ENCODE measurements at places on chromosomes 1 and 21.
A peak's percentile ranks its signal among the peaks of the same experiment; 100 is the strongest.

- no peak for DNase-seq
Measured at GRCh38 chr1:113058941-113059706, 13.9 kb upstream of the LRIG2 start.

GRCh38 chr1:169099561-169099960 is 6.9 kb upstream of the ATP1B1 start:
- DNase-seq: no peak

GRCh38 chr1:174996476-174996875 is 3.3 kb upstream of the CACYBP start:
- DNase-seq: peak; percentile 33

- no peak for DNase-seq
Measured at GRCh38 chr1:147769106-147769505, 8.7 kb upstream of the GJA5 start.

- no peak for DNase-seq
Measured at GRCh38 chr1:3064901-3065300, 4.1 kb upstream of the PRDM16 start.

GRCh38 chr1:205009670-205010069 is 33.3 kb upstream of the CNTN2 start:
- DNase-seq: no peak

DNA sequence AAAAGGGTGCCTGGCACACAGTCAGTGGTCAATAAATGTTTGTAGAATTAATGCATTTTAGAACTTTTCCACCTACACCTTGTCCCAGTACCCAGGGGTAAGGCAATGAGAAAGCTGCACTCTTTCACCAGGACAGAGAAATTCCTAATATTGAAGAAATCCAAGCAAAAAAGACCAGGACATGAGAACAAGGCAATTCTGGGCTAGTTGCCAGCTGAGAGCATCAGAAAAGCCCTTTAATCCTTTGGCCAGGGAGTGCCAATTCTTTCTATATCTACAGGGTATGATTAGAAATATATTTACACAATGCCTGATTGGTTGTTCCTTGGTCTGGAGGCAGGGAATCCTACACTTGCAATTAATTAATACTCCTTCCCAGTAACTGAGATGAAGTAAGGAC is 492.4 kb upstream of the NFIA start:
- DNase-seq: no peak

DNA sequence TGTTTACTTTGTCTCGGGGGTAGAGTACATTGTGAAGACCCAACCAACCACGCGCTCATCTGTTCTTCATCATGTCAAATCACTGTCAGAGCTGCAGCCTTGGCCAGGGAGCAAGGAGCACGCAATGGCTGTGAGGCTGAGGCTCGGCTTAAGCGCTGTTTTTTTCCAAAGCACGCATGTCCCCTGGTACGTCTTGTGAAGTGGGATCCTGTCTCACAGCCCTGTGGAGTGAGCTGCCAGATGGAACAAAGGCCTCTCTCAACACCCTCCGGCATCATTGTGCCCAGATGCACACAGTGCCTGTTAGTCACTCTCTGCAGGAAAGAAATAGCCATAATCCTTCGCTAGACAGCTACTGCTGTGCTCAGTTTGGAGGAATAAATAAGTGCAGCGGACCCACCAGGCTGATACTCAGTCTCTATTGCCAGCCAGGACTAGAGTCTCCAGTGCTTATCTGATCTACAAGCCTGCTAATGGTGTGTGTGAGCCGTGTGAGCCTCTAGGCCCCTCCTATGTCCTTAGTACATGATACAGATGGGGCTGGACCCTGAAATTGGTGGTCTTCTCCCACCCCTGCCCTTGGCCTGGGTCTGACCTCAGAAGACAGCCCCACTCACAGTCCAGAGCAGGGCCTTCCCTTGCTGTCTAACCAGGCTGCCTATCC is 91.3 kb upstream of the COA6 start:
- no peak for DNase-seq

DNA sequence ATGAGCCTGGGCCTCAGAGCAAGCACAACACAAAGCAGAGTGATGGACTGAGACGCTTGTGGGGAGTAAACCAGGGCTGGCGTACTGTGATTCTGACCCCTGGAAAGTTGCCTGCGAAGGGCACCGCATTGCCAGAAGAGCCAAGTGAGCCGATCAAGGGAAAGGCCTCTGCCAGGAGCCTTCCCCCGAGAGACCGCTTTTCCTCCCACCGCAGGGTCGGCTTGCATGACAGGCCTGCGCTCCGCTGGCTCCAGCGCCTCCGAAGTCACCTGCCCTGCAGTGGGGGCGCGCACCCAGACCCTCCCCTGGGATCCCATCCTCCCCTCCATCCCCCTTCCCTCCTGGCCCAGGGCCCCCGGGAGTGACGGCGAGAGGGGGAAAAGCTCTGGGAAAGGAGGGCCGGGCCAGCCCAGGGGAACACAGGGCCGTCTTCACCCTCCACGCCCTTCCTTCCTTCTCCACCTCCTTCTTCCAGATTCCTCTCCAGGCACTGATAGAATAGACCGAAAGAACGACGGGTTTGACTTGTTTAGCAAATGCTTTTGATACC is 165.0 kb downstream of the TRIM33 start:
- DNase-seq: no peak

GRCh38 chr21:33308586-33309490 is 15.9 kb upstream of the IFNAR1 start:
- DNase-seq: no peak

DNA sequence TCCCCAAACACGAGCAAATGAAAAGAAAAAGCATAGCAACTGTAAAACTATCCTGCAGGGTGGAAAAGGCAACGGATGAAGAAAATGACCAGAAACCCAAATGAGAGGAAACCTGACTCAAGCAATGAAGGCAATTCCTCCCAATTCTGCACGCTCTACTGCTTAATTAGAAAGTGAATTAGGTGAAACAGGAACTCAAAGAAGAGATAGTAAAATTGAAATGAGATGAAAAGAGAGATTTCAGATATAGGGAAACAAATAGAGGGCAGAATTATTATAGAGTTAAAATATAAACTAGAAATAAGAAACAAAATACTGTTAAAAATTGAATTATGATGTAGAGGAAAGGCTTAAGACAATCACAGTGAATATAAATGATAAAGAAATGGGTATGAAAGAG is 27.5 kb upstream of the ITPKB start:
- no peak for DNase-seq

DNA sequence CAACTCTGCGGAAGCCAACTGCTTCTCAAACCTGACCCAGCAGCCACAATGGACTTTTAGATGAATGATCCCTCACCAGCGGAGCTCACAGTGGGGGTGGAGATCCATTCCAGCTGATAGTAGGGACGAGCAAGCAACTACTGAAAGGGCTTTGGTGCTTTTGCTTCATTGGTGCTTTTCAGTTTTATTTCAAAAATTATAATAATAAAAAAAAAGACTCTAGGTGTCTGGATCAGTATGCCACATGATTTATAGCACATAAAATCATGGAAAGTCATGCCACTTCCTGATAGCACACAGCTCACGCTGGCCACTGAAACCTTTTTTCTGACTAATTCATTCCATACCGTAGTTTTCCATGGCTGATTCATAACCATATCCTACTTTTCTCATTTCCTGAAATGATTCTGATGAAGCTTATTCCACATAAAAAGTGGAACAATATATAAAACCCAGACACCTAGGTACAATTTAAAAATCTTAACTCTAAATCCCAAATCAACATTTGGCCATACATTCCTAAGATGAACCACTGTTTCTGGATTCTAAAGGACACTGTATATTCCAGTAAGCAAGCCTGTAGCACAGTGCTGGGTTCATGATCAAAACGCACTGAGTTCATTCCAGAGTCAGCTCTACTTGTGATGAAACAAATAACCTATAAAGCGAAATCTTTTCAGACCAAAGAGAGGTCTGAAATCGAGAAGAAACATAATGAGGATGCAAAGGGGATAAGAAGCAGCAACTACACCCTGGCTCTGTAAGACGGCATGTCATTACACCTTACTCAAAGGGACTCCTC is 41.3 kb upstream of the KCNE1 start:
- DNase-seq: peak; percentile 36

GRCh38 chr1:8590721-8591351 is 226.6 kb downstream of the RERE start:
- no peak for DNase-seq

GRCh38 chr1:185560760-185561159 is 173.4 kb upstream of the HMCN1 start:
- no peak for DNase-seq

GRCh38 chr1:31382379-31382989 is 9.6 kb upstream of the FABP3 start:
- no peak for DNase-seq

GRCh38 chr1:173444757-173445156 is 32.4 kb upstream of the PRDX6 start:
- no peak for DNase-seq

DNA sequence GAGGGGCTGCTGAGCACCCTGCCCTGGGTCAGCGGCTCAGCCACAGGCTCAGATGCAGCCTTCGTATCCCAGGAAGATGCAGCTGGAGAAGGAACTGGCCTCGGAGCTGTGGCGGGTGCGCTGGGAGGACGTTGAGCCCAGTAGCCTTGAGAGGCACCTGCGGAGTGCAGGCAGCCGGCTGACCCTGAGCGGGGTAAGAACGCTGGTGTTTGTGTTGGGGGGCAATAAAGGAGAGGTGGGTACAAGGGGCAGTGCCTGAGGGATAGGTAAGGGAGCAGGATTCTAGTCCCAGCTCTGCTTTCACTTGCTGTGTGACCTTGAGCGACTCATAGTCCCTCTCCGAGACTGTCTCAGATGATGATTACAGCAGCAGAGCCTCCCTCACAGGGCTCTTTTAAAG is 6.4 kb downstream of the NPR1 start:
- peak; percentile 33 for DNase-seq

- DNase-seq: no peak
Measured at GRCh38 chr1:15329104-15329820, 80.4 kb upstream of the EFHD2 start.

DNA sequence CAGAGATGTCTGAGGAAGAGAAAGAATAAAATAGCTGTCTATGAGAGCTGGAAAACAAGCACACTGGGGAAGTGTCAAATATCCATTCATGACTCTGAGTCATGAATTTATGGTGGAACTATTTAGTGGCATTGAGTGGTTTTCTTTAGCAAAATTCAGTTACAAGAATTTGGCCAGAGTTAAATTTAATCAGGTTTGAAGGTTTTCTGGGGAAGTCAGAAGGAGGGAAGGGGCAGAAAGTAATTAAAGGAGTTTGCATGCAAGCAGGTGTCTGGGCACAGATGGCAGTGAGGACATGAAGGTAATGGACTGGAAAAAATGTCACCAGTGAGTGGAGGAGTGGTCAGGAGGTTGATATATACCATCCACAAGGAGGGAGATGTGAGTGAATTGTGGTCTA is 121.9 kb upstream of the IVNS1ABP start:
- no peak for DNase-seq

DNA sequence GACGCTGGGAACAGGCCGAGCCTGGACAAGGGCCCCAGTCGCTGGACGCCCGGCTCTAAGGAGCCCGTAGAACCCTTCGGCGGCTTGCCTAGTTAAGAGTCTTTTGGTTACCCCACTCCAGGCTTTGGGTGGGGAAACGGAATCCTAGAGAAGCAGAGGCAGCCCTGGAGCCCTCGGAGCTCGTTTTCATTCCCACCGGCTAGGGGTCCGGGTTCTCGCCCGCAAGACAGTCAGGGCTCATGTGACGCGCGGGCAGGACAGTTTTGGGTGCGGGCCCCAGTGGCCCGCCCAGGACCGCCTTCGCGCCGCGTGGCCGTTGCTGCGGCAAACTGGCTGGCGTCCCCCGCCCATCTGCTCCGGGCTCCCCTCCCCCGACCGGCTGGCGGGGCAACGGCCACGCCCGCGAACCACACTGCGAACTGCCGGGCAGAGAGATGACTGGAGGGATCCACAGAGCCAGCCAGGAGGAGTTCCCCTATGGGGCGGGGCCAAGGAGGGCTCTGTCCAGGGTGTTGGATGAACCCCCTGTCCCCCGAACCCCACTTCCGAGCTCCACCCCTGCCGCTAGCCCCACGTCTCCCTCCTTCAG is 829 bp upstream of the HES2 start:
- peak; percentile 37 for DNase-seq

GRCh38 chr1:26470878-26471497 is 1.3 kb upstream of the HMGN2 start:
- no peak for DNase-seq

DNA sequence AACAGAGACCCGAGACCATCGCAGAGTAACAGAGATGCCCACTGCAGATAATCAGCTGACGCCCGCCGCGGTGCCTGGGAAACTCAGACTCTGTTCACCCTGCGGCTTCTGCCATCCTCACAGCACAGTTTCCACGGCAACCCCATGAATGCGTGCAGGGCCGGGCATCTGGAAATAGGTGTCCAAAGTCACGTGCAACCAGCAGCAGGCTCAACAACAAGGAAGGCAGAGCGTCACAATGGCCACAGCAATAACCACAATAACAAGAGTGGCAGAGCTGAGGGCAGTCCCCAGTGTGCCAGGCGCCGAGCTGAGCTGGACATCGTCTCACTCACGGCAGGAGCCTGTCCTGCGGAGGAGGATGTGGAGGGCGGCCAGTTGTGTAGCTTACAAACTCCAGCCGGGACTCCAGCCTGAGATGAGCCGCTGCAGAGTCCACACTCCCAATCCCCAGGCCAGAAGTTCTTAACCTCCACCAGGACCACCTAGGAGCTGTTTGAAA is 102.0 kb downstream of the CRYAA start:
- DNase-seq: no peak

- DNase-seq: no peak
Measured at GRCh38 chr1:165686121-165686970, 12.0 kb downstream of the ALDH9A1 start.

DNA sequence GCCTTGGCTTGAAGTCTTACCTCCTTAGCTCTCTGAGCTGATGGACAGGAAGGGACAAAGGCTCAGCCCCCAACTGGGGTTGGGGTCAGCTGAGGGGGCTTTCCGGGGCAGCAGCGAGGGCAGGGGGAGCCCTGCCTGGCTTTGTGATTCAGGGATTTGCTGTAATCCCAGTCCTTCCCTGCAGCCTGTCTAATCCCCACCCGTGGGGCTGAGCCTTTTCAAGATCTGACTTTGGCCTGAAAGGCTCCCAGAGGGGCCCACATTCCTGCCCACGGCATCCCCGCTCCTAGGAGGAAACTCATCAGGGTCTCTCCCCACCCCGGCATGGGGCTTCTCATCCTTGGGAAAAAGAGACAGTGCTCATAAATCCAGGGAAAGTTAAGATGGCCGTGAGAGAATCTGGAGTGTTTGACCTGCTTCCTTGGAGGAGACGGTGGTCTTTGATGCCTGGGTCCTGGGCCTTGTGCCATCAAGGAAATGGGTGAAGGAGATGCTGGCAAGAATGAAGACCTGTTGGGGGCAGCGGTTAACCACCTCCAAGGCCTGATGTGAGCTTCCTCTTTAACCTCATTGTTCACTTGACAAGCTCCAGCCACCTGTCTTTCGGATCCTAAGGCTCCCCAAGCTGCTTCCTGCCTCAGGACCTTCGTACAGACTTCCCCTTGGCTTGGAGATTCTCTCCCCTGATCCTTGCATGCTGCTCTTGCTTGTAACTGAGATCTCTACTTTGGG is 83.1 kb upstream of the WNT4 start:
- no peak for DNase-seq

GRCh38 chr1:36723813-36724212 is 241.1 kb upstream of the CSF3R start:
- no peak for DNase-seq
